Thoracic aorta (tissue), 2 donors: ENCODE measurements at places on chromosomes 13 and 19. TPM values are rescaled to one million over a fixed set of nuclear protein-coding genes. Genes with fewer than 3 reads are reported as not detected.

- H3K36me3 ChIP-seq, result peaks cover 40% of the 10 kb centered on the region
- no peaks in the 10 kb centered on the region for H3K27me3 ChIP-seq
- H3K27ac ChIP-seq, result no peak overlapping the region
Measured at GRCh38 chr19:7460562-7460966, 28.3 kb downstream of the PEX11G start.

- H3K27ac ChIP-seq, result no peak overlapping the region
- no peaks in the 10 kb centered on the region for H3K4me1 ChIP-seq
- no peak overlapping the region for H3K4me3 ChIP-seq
Measured at GRCh38 chr13:43676320-43676719, 110.5 kb downstream of the ENOX1 start.

GRCh38 chr19:48419158-48419920 is 25.9 kb downstream of the GRIN2D start:
- no peaks in the 10 kb centered on the region for H3K36me3 ChIP-seq
- DNase-seq, result no peak
- H3K27ac ChIP-seq, result no peak overlapping the region
- H3K4me3 ChIP-seq, result peak overlapping the region; percentile 45
- peaks cover 4% of the 10 kb centered on the region for H3K27me3 ChIP-seq
- peaks cover 6% of the 10 kb centered on the region for H3K4me1 ChIP-seq

DNA sequence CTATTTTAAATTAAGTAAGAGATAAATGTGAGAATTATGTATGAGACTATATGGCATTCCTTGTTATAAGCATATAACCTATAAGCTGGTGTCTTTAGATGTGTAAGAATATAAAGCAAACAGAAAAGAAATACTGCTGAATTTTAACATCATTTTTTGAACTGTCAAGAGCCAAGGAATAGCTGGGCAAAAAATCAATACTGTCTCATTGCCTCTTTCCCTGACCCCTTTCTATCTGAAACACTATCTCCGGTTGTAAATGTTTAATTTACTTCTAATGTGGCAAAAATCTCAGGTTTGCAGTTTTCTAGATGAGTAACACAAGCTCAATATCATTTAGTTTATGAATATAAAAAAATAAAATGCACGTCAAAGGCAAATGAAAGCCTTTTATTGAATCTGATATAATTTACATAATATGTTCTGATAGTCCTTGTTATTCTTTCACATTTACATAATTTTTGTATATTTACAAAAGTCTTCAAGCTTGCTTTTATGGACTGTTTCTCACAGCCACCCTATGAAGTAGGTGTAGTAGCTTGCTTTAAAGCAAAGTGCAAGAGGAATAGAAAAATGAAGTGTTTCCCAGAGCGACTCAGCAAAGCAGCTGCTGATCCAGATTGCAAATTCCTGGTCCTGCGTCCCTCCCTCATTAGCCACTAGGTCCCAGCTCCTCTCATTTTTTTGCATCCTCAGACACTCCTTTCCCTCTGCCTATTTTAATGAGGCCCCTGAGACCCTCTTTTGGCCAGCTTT is 188.2 kb upstream of the RFC3 start:
- no peaks in the 10 kb centered on the region for H3K27me3 ChIP-seq
- H3K4me3 ChIP-seq, result no peak overlapping the region
- DNase-seq, result no peak
- H3K36me3 ChIP-seq, result no peaks in the 10 kb centered on the region
- H3K27ac ChIP-seq, result no peak overlapping the region

GRCh38 chr19:45667620-45668341 is at the start of gene GIPR:
Gene GIPR (plus strand): TSS chr19:45668221. CDS start chr19:45669521, 1,300 bp downstream.
- peaks cover 12% of the 10 kb centered on the region for H3K4me1 ChIP-seq
- H3K4me3 ChIP-seq, result peak within 1 kb of the TSS; percentile 68
- H3K27ac ChIP-seq, result no peak within 1 kb of the TSS

- H3K27me3 ChIP-seq, result no peaks in the 10 kb centered on the region
- peaks cover 7% of the 10 kb centered on the region for H3K36me3 ChIP-seq
- H3K27ac ChIP-seq, result no peak overlapping the region
- DNase-seq, result no peak
Measured at GRCh38 chr19:42024622-42025111, 30.6 kb upstream of the ATP1A3 start.

- H3K36me3 ChIP-seq, result no peaks in the 10 kb centered on the region
- H3K27me3 ChIP-seq, result no peaks in the 10 kb centered on the region
- H3K4me3 ChIP-seq, result no peak overlapping the region
Measured at GRCh38 chr13:96229356-96229755, 139.4 kb downstream of the HS6ST3 start.

DNA sequence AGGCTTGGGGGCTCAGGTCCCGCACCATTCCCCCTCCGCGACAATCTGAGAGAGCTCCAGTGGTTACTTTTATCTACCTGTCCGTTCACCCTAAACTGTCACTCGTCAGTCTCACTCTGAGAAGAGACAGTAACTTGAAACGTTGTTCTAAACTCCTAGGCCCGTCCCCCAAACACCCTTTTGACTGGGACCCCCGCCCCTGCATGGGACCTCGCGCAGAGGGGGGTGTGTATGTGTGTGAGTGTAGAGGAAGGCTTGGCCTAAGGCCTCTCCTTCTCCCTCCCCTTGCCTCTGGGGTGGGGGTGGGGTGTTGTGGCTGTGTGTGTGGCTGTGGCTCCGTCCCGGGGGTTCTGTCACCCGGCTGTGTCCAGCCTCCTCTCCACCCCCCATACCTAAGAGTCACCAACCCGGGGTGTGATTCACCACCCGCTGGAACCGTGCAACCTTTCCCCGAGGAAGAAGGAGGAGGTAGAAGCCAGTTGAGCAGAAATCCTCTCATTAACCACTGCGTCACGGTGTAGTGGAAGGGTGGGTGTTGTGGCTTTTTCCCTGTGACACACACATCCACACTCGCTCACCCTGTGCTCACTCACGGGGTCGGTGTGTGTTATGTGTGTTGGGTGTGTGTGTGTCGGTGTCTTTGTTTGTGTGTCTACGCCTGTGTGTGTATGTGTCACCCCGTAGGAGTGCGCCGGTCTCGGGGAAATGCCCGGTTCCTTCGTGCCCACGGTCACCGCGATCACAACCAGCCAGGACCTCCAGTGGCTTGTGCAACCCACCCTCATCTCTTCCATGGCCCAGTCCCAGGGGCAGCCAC is 2.4 kb downstream of the FOSB start:
- H3K4me3 ChIP-seq, result peak overlapping the region; percentile 90
- H3K27me3 ChIP-seq, result no peaks in the 10 kb centered on the region
- H3K4me1 ChIP-seq, result peaks cover 26% of the 10 kb centered on the region
- no peak for DNase-seq

- H3K4me3 ChIP-seq, result no peak overlapping the region
- DNase-seq, result no peak
- H3K36me3 ChIP-seq, result no peaks in the 10 kb centered on the region
Measured at GRCh38 chr19:2618611-2619010, 83.9 kb downstream of the GNG7 start.

- DNase-seq, result no peak
- H3K4me1 ChIP-seq, result no peaks in the 10 kb centered on the region
- no peaks in the 10 kb centered on the region for H3K27me3 ChIP-seq
- no peak overlapping the region for H3K4me3 ChIP-seq
- H3K27ac ChIP-seq, result no peak overlapping the region
- H3K36me3 ChIP-seq, result no peaks in the 10 kb centered on the region
Measured at GRCh38 chr13:47226516-47226915, 329.7 kb upstream of the HTR2A start.

DNA sequence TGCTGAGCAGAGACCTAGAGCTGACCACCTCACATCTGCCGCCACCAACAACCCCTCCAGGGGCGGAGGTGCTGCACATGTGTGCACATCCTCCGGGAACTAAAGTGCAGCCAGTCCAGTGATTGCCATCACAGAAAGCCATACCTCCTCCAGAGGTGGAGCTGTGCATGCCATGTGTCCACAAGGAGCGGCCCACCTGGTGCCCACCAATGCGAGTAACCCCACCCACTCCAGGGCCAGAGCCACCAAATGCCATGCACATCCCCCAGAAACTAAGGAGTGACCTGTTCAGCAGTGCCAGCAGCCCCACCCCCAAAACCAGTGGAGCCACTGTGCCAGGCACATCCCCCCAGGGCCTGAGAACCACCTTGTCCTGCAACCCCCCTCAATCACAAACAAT is 557.9 kb downstream of the UQCRFS1 start:
- H3K36me3 ChIP-seq, result no peaks in the 10 kb centered on the region
- no peak overlapping the region for H3K4me3 ChIP-seq
- H3K27ac ChIP-seq, result no peak overlapping the region
- DNase-seq, result no peak

- H3K4me3 ChIP-seq, result no peak overlapping the region
- no peaks in the 10 kb centered on the region for H3K27me3 ChIP-seq
- H3K27ac ChIP-seq, result no peak overlapping the region
- DNase-seq, result no peak
- no peaks in the 10 kb centered on the region for H3K4me1 ChIP-seq
- H3K36me3 ChIP-seq, result peaks cover 55% of the 10 kb centered on the region
Measured at GRCh38 chr19:16875584-16876555, 12.9 kb upstream of the F2RL3 start.

DNA sequence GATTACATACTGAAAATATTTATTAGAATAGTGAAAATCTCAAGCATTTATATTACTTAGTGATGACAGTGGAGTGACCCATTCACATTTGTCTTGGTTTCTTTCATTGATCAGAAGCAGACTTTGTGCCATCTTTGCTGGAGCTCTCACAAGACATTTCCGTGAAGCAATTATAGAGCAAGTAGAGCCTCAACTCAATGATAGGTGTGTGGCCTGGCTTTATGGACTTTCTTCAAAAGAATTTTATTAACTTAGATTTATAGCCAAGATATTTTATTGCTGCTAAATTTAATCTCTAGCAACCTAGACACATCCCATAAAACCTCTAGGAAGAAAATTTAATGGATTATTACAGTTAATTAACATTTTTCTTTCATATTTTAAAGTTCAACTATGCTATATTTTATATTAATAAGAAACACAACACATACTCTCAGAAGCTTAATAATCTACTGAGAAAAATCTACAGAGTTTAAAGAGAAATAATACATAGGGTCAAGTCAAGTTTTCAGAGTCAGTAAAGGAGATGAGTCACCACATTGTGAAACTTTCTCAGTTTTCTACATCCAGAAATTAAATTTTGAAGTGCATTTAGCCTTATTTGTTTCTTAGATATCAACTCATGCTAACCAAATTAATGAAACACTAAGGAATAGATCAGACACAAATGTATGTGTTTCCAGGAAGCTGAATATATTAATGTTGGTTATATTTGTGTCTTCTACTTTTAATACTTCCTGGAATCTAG is 160.5 kb downstream of the LACC1 start:
- H3K4me1 ChIP-seq, result no peaks in the 10 kb centered on the region
- no peak overlapping the region for H3K4me3 ChIP-seq
- no peaks in the 10 kb centered on the region for H3K36me3 ChIP-seq
- DNase-seq, result no peak
- H3K27ac ChIP-seq, result no peak overlapping the region
- no peaks in the 10 kb centered on the region for H3K27me3 ChIP-seq

DNA sequence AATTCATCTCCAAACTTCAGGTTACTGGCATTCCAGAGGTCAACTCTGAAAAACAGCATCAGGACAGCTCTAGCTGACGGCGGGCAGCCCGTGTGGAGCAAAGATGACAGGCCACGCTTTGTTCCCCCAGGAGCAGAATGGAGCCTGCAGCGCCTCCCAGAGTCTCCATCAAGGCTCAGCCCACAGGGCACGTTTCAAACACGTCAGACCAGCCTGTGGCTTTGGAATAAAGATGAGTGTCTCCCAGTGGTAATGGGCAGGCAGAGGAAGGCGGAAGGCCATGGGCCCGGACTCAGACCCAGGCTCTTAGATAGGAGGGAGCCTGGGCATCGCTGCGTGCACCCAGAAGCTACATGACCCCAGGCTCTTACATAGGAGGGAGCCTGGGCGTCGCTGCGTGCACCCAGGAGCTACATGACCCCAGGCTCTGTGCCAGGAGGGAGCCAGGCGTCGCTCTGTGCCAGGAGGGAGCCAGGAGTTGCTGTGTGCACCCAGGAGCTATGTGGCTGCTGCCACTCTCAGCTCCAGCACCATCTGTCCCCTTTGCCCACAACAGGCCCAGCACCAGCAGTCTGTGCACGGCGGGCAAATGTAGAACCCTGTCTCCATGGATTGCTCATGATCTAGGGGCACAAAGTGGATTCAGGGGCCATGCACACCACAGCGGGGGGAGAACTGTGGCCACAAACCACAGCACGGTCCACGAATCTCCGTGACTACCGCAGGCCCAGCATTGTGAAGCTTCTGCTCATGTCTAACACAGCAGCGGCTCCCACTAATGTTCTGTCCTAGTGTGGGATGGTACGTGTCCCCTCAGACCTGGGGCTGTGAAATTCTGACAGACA is 47.8 kb upstream of the C13orf46 start:
- H3K4me1 ChIP-seq, result peaks cover 5% of the 10 kb centered on the region
- H3K27ac ChIP-seq, result no peak overlapping the region
- no peak for DNase-seq
- H3K36me3 ChIP-seq, result peaks cover 68% of the 10 kb centered on the region
- no peaks in the 10 kb centered on the region for H3K27me3 ChIP-seq
- H3K4me3 ChIP-seq, result no peak overlapping the region

- no peaks in the 10 kb centered on the region for H3K4me1 ChIP-seq
- no peak overlapping the region for H3K4me3 ChIP-seq
- DNase-seq, result no peak
- no peak overlapping the region for H3K27ac ChIP-seq
Measured at GRCh38 chr13:25421612-25422011, 49.8 kb downstream of the ATP8A2 start.

- no peaks in the 10 kb centered on the region for H3K4me1 ChIP-seq
- no peak overlapping the region for H3K27ac ChIP-seq
- no peaks in the 10 kb centered on the region for H3K27me3 ChIP-seq
- H3K36me3 ChIP-seq, result no peaks in the 10 kb centered on the region
- DNase-seq, result no peak
Measured at GRCh38 chr13:24261566-24261965, 47.8 kb upstream of the C1QTNF9 start.

GRCh38 chr19:19110410-19111135 is 27.7 kb downstream of the TMEM161A start:
- no peak overlapping the region for H3K27ac ChIP-seq
- DNase-seq, result no peak
- no peaks in the 10 kb centered on the region for H3K27me3 ChIP-seq
- H3K36me3 ChIP-seq, result no peaks in the 10 kb centered on the region

- no peaks in the 10 kb centered on the region for H3K27me3 ChIP-seq
- H3K4me1 ChIP-seq, result peaks cover 41% of the 10 kb centered on the region
- H3K36me3 ChIP-seq, result no peaks in the 10 kb centered on the region
Measured at GRCh38 chr19:4380254-4380727, 20.1 kb downstream of the SH3GL1 start.

Gene XAB2
- total RNA-seq, result 34.1 TPM

Gene ZNF682
- 0.54 TPM for total RNA-seq

Gene ADAMTS10
- 214 TPM for total RNA-seq

Gene OR7G2
- not detected for total RNA-seq

Gene PEAK3
- total RNA-seq, result 1.2 TPM

Gene ZNF837
- 3.9 TPM for total RNA-seq

Gene MEDAG
- 634 TPM for total RNA-seq

Gene ZNF471
- 3.9 TPM for total RNA-seq

Gene TMIGD2
- not detected for total RNA-seq

Gene UBE2S
- 17.9 TPM for total RNA-seq

Gene SLC17A7
- total RNA-seq, result 0.54 TPM

Gene VSTM2B
- not detected for total RNA-seq

Gene TMEM238
- not detected for total RNA-seq

Gene KLF5
- 2.6 TPM for total RNA-seq

Gene ZNF296
- 1.8 TPM for total RNA-seq

Gene THSD8
- not detected for total RNA-seq
